ENCODE measurements at places on chromosomes 13 and 19.

DNA sequence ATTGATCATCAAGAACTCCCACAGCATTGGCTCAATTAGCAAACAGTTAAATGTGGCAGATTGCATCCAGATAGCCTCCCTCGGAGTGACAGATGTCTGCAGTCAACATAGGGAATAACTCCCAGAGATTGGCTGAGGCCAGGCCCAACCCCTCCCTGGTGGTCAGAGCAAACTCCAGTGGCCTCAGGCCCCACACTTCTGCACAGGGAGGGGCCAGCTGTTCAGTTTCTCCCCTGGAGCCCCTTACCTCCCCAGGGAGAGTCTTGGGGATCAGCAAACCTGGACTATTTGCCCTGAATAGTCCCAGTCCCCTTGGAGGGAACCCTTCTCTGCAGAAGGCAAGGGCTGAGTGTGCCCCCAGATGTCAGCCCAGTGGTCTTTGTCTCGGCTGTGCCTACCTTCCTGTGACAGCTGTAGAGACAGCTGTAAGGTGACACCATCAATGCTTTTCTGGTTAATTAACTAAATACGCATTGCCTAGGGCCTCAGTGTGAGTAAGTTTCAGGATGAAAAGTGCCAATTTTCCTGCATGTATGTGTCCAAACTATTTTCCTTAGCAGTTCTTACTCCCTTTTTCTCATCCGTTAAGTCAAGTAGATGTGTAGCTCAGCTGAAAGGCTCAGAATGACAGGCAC lies 102.7 kb upstream of the UQCRFS1 start:
- no peak for DNase-seq

DNA sequence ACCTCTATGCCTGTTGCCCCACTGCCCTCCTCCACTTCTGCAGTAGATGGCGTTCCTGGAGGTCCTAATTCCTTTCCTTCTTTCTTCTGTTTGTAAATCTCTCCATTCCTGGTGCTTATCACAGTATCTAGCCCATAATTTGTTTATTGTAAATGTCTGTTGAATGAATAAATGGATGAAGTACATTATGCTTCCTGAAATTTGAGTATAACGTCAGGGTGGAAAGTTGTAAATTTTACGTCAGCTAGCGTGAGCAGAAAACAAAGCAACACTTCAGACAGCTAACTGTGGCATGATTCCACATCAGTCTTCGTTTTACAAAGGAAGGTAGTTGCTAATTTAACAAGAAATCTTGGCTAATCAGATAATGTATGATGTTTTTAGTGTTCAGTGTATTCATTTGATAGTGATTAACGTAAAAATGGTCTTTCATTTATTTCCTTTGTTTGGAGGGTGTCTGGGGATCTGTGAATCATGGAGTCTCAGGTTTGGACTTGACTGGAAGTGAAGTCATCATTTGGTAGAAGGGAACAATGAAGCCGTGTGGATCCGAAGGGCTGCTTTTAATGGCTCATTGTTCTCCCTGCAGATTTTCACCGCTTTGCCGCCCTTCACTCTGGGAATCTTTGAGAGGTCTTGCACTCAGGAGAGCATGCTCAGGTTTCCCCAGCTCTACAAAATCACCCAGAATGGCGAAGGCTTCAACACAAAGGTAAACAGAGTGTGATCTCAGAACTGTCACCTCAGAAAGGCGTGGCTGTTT lies 215.1 kb downstream of the SHISA2 start:
- no peak for DNase-seq

DNA sequence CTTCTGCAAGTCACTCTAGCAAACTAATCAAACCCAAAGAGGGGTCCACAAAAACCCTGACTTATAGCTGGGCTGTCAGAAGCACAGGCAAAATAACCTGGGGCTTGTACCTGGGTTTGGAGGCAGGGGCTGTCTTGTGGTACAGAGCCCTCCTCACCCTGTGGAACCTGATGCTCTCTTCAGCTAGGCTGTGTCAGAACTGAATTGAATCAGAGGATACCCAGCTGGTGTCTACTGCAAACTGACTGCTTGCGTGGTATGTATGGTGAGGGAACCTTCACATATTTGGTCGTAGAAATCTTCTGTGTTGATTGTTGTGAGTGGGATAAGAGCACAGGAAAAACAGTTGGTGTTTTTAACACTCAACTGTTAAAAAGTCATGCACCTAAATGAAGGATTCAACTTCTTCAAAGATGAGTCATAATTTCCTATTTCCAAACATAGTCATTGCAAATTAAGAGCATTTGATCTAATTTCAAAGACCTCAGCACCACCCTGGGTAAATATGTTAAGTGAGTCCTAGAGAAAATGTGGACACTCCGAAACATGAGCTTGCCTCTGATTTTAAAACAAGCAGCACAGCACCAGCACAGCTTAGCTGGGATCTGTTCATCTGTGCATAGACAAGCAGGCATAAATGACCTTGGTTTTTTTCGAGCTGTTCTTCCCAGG lies 840.2 kb downstream of the UQCRFS1 start:
- no peak for DNase-seq

DNA sequence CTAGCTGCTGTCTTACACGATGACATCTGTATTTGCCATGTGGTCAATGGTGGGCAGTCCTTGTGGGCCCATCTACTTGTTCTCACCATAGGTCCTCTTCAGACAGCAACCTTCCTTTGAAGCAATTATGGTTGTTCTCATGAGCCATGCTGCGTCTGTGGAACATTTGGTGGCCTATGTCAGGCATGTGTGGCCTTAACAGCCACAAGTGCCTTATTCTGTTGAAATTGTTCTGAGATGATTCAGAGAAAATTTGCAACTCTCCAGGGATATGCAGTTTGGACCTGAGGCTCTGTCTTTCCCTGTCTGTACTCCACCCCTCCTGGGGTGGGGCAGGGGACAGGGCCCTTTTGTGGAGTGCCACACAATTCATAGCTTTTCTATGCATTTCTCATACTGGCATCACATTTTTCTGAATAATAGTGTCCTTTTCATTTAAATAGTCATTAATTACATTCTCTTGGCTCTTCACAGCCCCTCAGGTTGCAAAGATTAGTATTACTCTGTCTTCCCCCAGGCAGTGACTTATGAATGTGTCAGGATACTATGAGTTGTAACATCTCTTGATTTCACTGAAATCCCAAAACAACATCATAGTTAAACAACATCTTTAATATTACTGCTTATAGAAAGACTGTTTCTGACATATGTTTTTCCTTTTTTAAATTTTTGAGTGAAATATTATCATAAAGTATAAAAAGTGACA lies 102.1 kb downstream of the ITGBL1 start:
- no peak for DNase-seq

DNA sequence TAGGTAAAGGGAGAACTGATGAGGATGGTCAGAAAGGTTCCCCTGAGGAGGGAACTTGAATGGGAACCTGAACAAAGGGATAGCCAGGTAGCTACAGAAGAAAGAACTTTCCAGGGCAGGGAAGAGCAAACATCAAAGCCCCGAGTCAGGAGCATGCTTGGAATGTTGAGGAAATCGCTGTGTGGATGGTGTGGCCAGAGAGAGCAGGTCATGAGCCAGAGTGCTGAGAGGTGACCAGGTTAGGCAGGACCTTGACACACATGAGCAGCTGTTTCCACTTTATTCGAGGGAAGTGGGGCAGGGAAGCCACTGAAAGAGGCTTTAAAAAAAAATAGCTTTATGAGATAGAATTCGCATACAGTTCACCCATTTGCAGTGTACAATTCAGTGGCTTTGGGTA lies 4.4 kb downstream of the RAB8A start:
- DNase-seq = no peak

- no peak for DNase-seq
These were observed 12.5 kb downstream of the MEIS3 start for GRCh38 chr19:47406711-47407416.

GRCh38 chr13:50222569-50223332 lies 207.5 kb downstream of the KCNRG start:
- no peak for DNase-seq

DNA sequence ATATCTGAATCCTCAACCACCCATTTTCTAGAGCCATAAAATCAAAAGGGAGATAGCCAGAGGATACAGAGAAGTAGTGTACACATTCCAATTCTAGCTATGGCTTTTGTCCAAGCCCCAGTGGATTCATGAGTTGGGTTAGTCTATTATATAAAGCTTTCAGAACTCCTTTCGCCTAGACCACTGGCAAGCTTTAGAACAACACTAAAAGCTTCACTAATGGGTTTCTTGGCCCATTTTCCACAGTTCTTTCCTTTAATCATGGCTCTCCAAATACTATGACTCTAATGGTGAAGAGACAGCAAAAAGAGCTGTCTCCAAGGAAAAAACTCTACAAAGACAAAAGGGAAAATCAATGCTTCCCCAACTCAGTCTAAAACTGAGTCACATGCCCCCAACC lies 48.2 kb upstream of the SLITRK5 start:
- no peak for DNase-seq

- no peak for DNase-seq
These were observed 357.1 kb downstream of the DCT start for GRCh38 chr13:94122300-94122915.

DNA sequence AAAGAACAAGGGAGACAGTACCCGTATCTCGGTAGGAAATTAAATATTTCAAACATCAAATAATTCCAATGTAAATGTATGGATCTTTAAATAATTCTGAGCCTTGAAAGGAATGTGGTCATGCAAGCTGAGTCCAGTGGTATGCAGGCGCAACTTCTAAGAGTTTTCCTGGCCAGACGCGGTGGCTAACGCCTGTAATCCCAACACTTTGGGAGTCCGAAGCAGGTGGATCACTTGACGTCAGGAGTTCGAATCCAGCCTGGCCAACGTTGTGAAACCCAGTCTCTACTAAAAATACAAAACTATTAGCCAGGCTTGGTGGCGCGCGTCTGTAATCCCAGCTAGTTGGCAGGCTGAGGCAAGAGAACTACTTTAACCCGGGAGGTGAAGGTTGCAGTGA lies 1.1 kb upstream of the ZNF845 start:
- no peak for DNase-seq

DNA sequence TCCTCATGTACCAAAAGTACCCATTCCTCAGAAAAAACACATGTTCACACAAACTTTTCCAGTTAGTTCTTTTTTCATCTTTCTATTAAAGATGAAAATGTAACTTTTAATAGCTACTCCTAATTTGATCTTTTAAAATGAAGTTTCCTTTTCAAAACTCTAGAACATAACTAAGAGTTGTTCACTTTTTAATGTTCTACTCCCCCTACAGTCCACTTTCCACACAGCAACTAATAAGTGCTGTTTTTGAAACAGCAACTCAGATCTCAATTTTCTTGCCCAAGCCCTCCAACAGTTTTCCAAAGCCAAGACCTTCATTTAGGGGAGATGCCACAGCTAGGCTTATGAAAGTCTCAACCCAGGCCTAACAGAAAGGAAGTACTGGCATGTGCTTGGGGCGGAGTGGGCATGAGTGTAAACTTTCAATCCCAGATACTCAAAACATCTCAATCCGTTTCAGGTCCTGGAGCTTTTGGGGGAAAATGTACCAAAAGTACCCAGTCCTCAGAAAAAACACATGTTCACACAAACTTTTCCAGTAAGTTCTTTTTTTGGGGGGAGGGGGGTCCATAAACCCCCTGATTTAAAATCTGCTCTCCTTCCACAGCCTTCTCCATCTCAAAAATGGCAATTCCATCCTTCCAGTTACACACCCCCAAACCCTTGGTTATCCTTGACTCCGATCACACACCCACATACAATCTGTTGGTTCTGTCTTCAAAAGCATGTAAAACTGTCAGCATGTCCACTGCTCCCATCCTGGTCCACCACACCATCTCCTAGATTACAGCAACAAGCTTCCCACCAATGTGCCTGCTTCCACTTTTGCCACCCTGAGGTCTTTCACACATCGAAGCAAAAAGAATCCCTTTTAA lies 2.0 kb downstream of the FBL start:
- no peak for DNase-seq

- peak; percentile 4 for DNase-seq
These were observed 124.5 kb downstream of the ABCC4 start for GRCh38 chr13:95176611-95177259.

DNA sequence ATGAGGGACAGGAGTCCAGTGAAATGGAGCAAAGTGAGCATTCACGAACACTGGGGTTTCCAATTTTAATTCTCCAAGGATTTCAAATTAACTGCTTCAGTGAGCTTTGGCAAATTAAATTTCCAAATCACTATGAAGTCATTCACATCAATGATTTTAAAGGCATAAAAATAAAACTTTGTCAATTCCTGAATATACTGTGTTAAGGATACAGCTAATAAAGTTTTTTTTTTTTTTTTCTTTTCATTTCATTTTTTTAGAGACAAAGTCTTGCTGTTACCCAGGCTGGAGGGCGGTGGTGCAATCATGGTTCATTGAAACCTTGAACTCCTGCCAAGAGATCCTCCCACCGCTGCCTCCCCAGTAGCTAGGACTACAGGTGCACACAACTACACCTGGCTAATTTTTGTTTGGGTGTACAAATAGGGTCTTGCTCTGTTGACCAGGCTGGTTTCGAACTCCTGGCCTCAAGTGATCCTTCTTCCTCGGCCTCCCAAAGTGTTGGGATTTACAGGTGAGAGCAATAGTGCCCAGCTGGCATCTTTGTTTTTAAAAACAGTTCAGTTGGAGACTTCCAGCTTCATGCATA lies 21.9 kb downstream of the RBM26 start:
- DNase-seq = no peak

DNA sequence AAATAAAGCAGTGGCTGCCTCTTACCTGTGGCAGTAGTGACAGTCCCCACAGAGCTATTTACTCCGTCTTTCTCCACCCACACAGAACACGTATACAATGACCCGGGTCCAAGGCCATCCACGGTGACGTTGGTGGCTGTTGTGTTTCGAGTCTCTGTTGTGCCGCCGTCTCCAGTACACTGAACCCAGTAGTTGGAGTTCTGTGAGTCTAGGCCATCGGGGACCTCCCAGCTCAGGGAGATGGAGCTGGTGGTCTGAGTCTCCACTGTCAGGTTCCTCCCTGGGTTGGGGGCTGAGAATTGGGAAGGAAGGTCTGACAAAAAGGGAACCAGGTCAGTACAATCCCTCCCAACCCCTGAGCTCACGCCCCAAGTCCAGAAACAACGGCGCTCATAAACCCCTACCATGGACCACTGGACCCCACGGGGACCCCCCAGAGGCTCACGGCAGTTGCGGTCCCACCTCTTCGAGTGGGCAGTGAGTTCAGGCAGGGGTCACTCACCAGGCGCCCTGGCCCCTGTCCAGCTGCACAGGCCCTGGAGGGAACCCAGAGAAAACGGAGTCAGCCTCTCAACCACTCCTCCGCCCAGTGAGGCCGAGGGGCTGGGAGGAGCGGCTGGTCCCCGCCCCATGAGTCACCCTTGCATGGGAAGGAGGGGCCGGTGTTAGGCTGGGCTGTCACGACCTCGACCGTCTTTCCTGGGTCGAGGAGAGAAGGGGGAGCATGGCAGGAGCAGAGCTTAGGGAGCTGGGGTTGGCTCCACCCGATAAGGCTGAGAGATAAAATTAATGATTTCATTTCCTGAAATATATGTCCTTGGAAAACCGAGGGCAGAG lies 2.4 kb downstream of the PTPRH start:
- DNase-seq = peak; percentile 46

GRCh38 chr13:79360095-79360494 lies 46.0 kb downstream of the RBM26 start:
- no peak for DNase-seq

All from stimulated activated CD4-positive, alpha-beta T cell treated with anti-CD3 and anti-CD28 coated beads, Interleukin-4, amount 100 ng/mL, for 4 hours (primary cell).